ENCODE measurements at places on chromosomes 4 and X.

GRCh38 chr4:5137927-5138326 lies 86.6 kb downstream of the STK32B start:
- no peak for DNase-seq

GRCh38 chr4:105976915-105977314 lies 81.6 kb downstream of the NPNT start:
- no peak for DNase-seq

DNA sequence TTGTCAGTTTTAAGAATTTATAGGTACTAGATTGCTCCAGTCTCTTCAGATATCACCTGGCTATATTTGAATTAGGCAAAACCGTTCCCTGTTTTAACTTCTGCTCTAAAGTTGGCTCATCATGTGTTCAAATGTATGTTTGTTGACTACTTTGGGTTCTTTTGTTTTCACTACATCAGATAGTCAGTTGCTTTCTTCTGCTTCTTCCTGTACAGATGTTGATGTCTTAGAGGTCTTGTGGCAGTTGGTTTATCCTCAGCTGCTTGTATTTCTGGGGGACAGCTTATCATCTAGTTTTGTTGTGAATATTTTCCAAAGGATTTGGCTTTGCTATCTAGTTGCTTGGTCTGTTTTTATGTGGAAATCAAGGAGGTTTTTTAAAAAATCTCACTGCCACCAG lies 28.0 kb downstream of the TBC1D19 start:
- no peak for DNase-seq

DNA sequence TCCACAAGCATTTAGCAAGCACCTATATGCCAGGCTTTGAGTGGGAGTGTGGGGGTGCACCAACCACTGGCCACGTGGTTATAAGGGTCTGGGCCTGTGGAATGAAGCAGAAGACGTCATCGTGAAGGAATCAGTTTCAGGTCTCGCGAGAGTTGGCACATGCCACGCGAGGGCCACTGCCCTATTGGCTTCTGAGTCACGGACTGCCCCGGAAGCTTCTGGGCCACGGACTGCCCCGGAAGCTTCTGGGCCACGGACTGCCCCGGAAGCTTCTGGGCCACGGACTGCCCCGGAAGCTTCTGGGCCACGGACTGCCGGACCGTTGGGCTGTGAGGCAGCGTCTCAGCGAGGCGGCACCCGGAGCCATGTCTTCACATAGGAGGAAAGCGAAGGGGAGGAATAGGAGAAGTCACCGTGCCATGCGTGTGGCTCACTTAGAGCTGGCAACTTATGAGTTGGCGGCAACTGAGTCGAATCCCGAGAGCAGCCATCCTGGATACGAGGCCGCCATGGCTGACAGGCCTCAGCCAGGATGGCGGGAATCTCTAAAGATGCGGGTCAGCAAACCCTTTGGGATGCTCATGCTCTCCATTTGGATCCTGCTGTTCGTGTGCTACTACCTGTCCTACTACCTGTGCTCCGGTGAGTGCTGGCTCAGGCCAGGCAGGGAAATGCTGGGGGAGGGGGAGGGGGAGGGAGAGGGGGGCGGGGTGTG lies at the start of gene FMR1NB:
Gene FMR1NB, plus strand, starts transcription at position 300 of the 715 bp plus-strand sequence. Its CDS starts 66 bp downstream, at position 366.
- DNase-seq, result no peak

DNA sequence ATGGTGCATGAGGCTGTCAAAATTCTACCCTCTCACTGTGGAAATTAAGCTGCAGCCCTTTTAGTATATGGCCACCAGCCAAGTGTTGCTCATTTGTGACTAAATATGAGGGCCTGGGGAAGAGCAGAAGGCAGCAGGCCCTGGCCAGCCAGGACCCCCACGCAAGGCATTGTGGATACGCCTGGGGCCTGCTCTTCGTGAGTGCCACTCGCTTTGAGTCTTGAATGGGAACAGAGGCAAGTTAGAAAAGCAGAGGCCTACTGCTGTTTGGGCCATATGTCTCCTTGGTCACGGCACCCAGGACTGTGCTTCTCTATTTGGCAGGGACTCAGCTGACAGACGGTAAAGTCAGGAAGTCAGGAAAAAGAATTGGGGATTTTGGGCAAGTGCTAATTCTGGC lies 10.9 kb downstream of the RTL5 start:
- DNase-seq, result no peak

All from esophagus squamous epithelium (tissue), 5 donors.